Activated naive CD8-positive, alpha-beta T cell treated with anti-CD3 and anti-CD28 coated beads, Interleukin-2, amount 10 ng/mL, durations not matched to agents 7 days and 5 days (primary cell): ENCODE measurements at places on chromosomes 2 and 18. TPM values are rescaled to one million over a fixed set of nuclear protein-coding genes. Genes with fewer than 3 reads are reported as not detected.

Gene DSEL
- total RNA-seq: 0.60 TPM

- DNase-seq: no peak
- no peak overlapping the region for H3K27ac ChIP-seq
- no peaks in the 10 kb centered on the region for H3K27me3 ChIP-seq
- H3K4me1 ChIP-seq: no peaks in the 10 kb centered on the region
Observed at GRCh38 chr18:76356666-76357065, 138.4 kb downstream of the ZNF516 start.

- no peak for DNase-seq
- H3K36me3 ChIP-seq: no peaks in the 10 kb centered on the region
- peaks cover 19% of the 10 kb centered on the region for H3K27me3 ChIP-seq
- H3K4me3 ChIP-seq: no peak overlapping the region
- H3K27ac ChIP-seq: no peak overlapping the region
Observed at GRCh38 chr2:167924556-167924955, 322.8 kb downstream of the STK39 start.

DNA sequence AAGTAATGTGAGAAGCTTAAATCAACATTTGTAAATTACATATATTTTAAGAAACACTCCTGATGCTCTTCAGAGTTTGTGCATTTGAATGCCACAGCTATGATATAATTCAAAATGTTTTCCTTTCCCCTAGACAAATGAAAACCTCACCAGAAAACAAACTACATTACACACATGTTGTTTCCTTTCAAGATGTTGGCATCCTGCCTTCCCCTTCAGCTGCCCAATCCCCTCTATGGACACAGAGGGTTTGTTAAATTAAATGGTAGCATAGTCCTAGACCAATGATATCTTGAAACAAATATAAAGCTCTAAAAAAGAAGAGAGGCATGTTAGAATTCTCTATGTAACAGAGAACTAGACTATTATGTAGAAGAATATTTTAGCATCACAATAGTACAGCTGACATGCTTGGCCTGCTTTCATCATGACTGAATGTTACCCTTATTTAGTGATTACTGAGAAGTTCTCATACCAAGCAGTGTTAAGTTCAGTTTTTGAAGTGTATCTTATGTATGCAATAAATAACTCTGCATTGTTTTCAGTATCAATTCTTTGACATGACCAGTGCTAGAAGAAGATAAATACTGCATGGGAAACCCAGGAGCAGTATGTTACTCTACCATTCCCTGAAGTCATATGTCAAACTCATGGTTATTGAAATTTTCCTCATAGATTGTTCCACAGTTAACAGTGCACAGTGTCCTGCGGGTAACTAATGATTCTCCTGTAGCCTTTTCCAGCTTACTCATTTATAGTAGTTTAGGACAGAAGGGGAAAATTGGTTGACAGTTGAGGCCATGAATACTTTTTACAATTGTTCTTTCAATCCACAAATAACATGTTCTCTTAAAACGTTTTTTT, 316.3 kb upstream of the KCNJ3 start:
- H3K36me3 ChIP-seq: no peaks in the 10 kb centered on the region
- DNase-seq: no peak
- H3K27ac ChIP-seq: no peak overlapping the region
- H3K27me3 ChIP-seq: no peaks in the 10 kb centered on the region
- no peaks in the 10 kb centered on the region for H3K4me1 ChIP-seq

GRCh38 chr2:155145758-155146229, 447.3 kb downstream of the KCNJ3 start:
- no peak overlapping the region for H3K4me3 ChIP-seq
- no peaks in the 10 kb centered on the region for H3K4me1 ChIP-seq
- H3K36me3 ChIP-seq: no peaks in the 10 kb centered on the region
- no peak for DNase-seq

GRCh38 chr18:61286867-61287266, 46.4 kb upstream of the CDH20 start:
- H3K4me1 ChIP-seq: no peaks in the 10 kb centered on the region
- H3K27ac ChIP-seq: no peak overlapping the region
- H3K36me3 ChIP-seq: no peaks in the 10 kb centered on the region
- no peak for DNase-seq

DNA sequence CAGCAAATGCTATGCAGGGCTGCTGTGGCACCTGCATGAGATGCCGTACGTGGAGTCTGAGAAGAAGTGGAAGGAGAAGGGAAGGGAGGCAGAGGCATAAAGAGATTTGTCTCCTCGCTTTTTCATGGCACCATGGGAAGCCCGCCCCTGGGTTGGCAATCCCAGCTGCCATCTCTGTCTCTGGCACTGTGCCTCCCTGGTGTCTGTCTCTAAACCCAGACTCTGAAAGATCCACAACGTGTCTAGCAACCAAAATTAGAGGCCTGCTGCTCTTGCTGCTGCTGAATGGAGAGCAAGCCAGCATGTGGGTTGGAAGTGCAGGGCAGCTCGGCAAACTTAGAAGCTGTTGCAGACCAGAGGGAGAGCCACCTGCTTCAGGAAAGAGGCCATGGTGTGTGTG, 53.1 kb downstream of the INO80C start:
- no peaks in the 10 kb centered on the region for H3K27me3 ChIP-seq
- no peak for DNase-seq

- H3K27ac ChIP-seq: no peak overlapping the region
- H3K36me3 ChIP-seq: no peaks in the 10 kb centered on the region
- H3K4me1 ChIP-seq: no peaks in the 10 kb centered on the region
- no peak overlapping the region for H3K4me3 ChIP-seq
- H3K27me3 ChIP-seq: no peaks in the 10 kb centered on the region
Observed at GRCh38 chr2:229313591-229313990, 42.5 kb upstream of the PID1 start.

- peaks cover 35% of the 10 kb centered on the region for H3K4me1 ChIP-seq
- H3K27me3 ChIP-seq: peaks cover 4% of the 10 kb centered on the region
- H3K27ac ChIP-seq: no peak overlapping the region
Observed at GRCh38 chr2:9765611-9766531, 77.4 kb upstream of the TAF1B start.

Gene THSD7B
- total RNA-seq: not detected

Gene SCN3A
- total RNA-seq: not detected

Gene CREG2
- total RNA-seq: not detected

Gene SLC9A4
- total RNA-seq: 0.08 TPM

Gene ANKRD62
- total RNA-seq: not detected

Gene SPRED2
- total RNA-seq: 9.9 TPM

DNA sequence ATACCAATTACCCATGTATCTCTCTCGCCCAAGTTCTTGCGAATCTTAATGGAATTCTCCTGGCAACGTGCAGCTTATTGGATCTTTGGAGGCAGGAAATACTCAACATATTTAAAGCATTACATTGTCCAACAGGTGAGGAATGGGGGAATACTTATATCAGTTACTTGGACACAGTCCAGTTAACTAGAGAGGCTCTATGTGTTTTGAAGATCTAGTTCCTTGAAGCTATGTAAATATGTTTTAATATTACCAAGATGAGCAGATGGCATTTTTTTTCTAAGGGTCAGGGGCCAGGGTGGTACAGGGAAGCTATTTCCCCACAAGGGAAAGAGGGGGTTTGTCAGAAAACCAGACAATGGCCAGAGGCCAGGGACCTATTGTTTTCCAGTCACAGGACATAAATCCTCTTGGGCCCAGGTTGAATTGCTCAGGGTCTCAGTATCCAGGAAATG, 26.8 kb upstream of the MC5R start:
- peaks cover 32% of the 10 kb centered on the region for H3K27me3 ChIP-seq
- H3K27ac ChIP-seq: no peak overlapping the region
- no peak for DNase-seq
- no peaks in the 10 kb centered on the region for H3K36me3 ChIP-seq
- H3K4me3 ChIP-seq: no peak overlapping the region

GRCh38 chr18:7414459-7414858, 152.7 kb upstream of the PTPRM start:
- no peaks in the 10 kb centered on the region for H3K27me3 ChIP-seq
- no peak for DNase-seq
- no peaks in the 10 kb centered on the region for H3K4me1 ChIP-seq
- no peak overlapping the region for H3K4me3 ChIP-seq
- H3K36me3 ChIP-seq: no peaks in the 10 kb centered on the region
- H3K27ac ChIP-seq: no peak overlapping the region

DNA sequence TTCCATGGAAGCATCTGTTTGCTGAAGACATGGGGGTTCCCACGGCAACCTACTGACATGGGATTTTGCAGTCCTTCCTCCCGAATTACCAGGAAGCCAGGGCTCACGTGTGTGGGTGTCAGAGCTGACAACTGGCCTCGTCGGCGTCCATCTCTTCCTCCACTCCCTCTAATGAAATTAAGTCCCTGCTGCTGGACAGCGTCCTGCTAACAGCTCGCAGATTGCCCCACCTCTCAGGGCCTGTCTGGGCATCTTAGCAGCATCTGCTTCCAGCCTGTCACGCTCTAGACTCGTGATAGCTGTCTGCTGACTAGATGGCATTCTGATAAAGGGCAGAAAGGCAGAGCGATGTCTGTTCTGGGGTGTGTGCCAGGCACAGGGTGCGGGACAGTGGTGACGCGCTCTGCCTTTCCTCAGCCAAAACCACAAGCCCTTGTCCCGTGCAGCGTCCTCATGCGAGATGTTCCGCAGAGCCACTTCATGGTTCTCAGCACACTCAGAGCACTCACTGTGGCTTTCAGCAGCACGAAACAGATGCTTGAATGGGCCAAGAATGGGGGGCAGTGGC, 161.1 kb downstream of the ARL4C start:
- peak overlapping the region; percentile 60 for H3K27ac ChIP-seq
- DNase-seq: peak; percentile 43
- peaks cover 23% of the 10 kb centered on the region for H3K36me3 ChIP-seq
- H3K27me3 ChIP-seq: no peaks in the 10 kb centered on the region
- peak overlapping the region; percentile 16 for H3K4me3 ChIP-seq

GRCh38 chr18:22563164-22563583, 145.5 kb upstream of the CTAGE1 start:
- peaks cover 7% of the 10 kb centered on the region for H3K4me1 ChIP-seq
- H3K27ac ChIP-seq: no peak overlapping the region
- no peak for DNase-seq
- H3K4me3 ChIP-seq: no peak overlapping the region

- DNase-seq: no peak
- H3K4me1 ChIP-seq: no peaks in the 10 kb centered on the region
- H3K27ac ChIP-seq: no peak overlapping the region
- peaks cover 26% of the 10 kb centered on the region for H3K27me3 ChIP-seq
Observed at GRCh38 chr2:165825041-165825440, 31.0 kb upstream of the GALNT3 start.
